ENCODE measurements at places on chromosomes 4 and X. TPM values are rescaled to one million over a fixed set of nuclear protein-coding genes. Genes with fewer than 3 reads are reported as not detected.

RTL3 gene
- not detected for total RNA-seq

TMSB15C gene
- total RNA-seq = 8.5 TPM

PFKFB1 gene
- under 0.01 TPM for total RNA-seq

ADH1C gene
- not detected for total RNA-seq

TMA16 gene
- 15.9 TPM for total RNA-seq

FHL1 gene
- total RNA-seq = 68.2 TPM

ZXDA gene
- total RNA-seq = 12.0 TPM

CDS1 gene
- total RNA-seq = under 0.01 TPM

CENPVL1 gene
- total RNA-seq = not detected

FAM184B gene
- not detected for total RNA-seq

LINC00632 gene
- 0.09 TPM for total RNA-seq

ETDB gene
- total RNA-seq = not detected

TLR10 gene
- not detected for total RNA-seq

ARAP2 gene
- total RNA-seq = 0.11 TPM

HTN1 gene
- not detected for total RNA-seq

ATP1B4 gene
- total RNA-seq = not detected

RIBC1 gene
- total RNA-seq = 0.11 TPM

NKX6-1 gene
- total RNA-seq = not detected

TMLHE gene
- 8.7 TPM for total RNA-seq

GAGE1 gene
- total RNA-seq = not detected

Measured in dermis lymphatic vessel endothelial cell (primary cell).